ENCODE measurements at places on chromosomes 3 and 15. TPM values are rescaled to one million over a fixed set of nuclear protein-coding genes. Genes with fewer than 3 reads are reported as not detected.

USF3 gene
- total RNA-seq = 14.9 TPM

TRPC1 gene
- 23.2 TPM for total RNA-seq

SCAANT1 gene
- total RNA-seq = not detected

DNA sequence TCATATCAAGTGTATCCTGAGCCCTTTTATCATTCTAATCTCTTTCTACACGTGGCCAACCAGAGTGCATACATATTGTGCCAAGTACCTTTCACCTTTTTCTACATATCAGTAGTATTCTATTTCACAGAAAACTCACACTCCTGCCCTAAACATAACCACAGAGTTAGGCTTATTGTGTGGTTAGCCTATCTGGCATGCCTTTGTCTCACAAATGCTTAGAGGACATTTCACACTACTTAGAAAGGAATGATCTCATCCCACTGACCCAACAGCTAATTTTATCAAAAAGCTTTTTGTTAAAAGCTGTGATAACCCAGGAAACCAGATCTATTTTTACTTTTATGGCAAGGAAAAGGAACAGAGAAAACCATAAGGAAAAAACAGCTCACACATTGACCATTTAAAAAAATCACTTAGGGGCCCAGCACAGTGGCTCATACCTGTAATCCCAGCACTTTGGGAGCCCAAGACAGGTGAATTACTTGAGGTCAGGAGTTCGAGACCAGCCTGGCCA, 17.8 kb upstream of the MAP4 start:
- no peak for DNase-seq
- peaks cover 15% of the 10 kb centered on the region for H3K4me1 ChIP-seq
- H3K4me3 ChIP-seq = no peak overlapping the region
- H3K36me3 ChIP-seq = no peaks in the 10 kb centered on the region
- peak overlapping the region; percentile 34 for H3K27ac ChIP-seq
- peaks cover 1% of the 10 kb centered on the region for H3K27me3 ChIP-seq

DNA sequence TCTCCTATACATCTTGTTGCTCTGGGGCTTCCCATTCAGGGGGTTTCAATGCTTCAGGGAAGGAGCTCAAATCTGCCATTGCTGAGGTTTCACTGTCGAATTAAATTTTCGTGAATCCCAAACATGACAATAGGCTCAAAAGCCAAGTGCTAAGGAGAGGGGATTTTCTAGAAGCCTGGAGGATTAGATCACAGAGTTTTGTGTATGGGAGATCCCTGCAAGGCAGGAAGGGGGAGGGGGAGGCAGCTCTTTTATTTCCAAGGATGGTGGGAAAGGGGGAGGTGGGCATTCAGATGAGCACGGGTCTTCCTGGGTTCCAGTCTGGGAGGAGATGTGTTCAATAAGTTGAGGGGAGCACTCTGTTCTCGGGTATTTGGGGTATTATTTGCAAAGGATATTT, 69.9 kb upstream of the DLG1 start:
- H3K4me1 ChIP-seq = peaks cover 20% of the 10 kb centered on the region
- peak overlapping the region; percentile 31 for H3K4me3 ChIP-seq
- H3K27ac ChIP-seq = no peak overlapping the region
- H3K36me3 ChIP-seq = peaks cover 5% of the 10 kb centered on the region
